ENCODE measurements at places on chromosomes 5 and 9.

GRCh38 chr5:133298447-133298846 lies 246.6 kb downstream of the HSPA4 start:
- peak; percentile 25 for DNase-seq

- DNase-seq = no peak
Measured at GRCh38 chr5:59115345-59115744, 532.5 kb downstream of the RAB3C start.

DNA sequence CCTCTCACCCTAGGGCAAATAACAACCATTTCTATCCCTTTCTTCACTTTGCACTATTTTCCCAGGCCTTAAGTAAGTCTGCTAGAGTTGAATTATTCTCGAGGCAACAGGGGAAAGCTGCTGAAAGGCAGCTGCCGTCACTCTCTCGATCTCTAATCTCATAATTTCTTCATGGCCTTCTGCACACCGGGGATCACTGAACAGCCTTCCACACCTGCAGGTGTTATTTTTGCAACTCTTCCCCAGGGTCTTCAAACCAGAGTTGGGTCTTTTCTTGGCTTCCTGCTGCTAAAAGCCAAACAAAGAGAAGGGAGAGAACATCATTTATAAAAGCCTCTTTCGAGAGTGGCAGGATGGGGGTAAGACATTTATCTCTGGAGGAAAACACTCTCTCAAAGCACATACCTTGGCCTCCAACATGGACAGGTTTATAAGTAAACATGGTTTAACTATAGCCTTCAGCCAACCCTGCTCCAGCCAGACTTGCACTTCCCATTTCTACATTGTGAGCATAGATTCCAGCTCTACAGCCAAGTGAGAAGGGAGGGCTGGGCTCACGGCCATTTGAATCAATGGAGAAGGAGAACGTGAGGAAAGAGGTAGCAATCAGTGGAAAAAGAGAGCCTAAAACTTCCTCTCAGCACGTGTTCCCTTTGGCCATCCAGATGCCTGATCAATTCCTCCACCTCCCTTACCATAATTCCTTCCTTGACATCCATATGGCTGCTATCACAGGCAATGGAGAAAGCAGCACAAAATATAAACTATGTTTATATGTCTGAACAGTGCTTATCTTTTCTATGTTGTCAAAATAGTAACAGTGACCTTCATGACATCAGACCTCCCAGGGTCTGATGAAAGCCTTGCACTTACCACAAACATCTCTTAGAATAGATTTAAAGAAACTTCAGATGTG lies 464.9 kb downstream of the TLE1 start:
- DNase-seq = no peak

- DNase-seq = no peak
Measured at GRCh38 chr9:134066913-134067851, 644 bp downstream of the BRD3 start.

DNA sequence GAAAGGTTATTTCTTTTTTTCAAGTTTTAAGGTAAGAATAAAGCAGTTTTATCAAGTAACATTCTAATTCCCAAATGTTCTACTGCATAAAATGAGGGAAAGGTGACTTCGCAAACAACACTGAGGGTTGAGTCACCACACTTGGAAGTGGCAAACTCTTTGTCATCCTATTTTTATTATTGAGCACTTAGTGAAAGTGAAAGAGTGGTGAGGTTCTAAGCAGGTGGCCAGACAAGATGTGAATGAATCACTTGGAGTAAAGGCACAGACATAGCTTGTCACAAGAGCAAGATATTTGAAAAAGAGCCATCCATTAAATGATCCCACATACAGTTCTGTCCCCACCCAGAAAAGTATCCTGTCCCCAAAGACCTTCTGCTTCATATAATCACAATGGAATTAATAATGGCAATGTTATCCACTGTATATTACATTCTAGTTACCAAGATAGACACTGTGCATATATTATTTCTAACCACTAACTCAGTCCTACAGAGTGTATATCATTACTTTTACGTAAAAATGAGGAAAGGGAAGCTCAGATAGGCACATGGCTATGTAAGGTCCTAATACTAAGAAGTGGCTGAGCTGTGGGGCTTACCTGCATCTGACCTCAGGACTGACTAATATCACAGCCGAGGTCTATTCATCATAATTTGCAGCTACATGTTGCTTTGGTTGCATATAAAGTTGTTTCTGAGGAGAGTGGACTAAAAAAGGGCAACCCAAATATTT lies 730.4 kb upstream of the MEF2C start:
- no peak for DNase-seq
